ENCODE measurements at places on chromosomes 16 and 17.

GRCh38 chr16:1772362-1772907, at the start of gene EME2:
Gene EME2, plus strand, starts transcription at chr16:1772810. Its CDS starts 418 bp downstream, at chr16:1773228.
- no peak for DNase-seq

DNA sequence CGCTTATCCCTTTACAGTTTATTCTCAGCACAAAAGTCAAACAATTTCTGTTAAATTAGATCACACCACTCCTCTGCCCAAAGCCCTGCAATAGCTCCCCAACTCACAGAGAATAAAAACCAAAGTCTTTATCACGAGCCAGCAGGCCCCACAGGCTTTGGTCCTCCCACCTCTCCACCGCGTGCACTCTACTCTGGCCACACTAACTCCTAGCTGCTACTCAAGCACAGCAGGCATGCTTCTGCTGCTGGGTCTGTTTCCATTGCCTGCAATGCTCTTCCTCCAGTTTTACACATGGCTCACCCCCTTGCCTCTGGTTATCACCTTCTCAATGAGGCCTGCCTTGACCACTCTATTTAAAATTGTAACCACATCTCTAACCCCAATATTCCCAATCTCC, 27.6 kb downstream of the HELZ start:
- no peak for DNase-seq

DNA sequence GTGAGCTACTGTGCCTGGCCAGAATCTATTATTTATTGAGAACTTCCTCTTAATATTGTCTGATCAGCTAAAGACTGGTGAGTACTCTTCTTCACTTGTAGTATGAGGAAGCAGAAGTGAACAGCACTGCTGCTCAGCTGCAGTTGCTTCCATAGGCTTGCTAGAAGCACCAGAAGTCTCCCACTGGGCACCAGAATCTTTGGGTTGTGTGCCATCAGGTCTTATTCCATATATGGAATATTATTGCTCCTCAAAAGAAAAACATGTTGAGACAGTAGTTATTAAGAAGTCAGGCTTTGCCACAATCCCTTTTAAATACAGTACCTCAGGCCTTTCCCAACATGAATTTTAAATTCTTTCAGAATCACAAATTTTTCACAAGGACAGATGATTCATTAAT, 17.2 kb downstream of the SNTB2 start:
- DNase-seq: no peak

DNA sequence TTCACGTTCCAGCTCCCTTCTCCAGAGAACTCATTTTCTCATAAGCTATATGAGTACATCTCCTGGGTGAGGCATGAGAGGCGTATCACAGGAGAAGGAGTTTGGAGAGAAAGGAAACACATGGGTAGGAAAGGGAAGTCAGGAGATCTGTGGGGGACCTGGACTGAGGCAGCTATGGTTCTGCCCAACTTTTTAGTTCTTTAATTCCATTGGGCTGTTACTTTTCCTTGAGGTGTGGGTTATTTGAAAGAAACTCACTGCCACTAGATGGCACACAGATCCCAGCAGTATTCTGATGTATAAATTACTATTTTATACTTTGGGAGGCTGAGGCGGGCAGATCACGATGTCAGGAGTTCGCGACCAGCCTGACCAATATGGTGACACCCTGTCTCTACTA, 63.6 kb downstream of the NUP93 start:
- DNase-seq: no peak

- DNase-seq: no peak
These were observed 144.7 kb downstream of the PRKCA start for GRCh38 chr17:66447159-66447558.

DNA sequence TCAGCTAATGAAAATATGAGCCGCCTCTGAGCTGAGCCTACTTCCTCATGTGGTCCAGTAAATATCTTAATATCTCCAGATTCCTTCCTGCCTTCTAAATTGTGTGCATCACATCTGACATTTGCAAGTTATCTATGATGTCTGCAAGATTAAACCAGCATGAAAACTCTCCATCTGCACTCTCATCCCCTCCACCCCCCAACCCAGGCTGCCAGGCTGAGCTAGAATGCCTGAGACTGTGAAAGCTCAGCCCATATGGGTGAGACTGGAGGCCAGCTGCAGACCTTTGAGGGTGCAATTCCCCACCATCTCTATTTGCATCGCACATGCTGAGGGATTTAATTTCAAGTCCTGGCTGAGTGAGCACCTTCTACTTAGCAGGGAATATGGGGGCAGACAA, 82.8 kb downstream of the ASIC2 start:
- no peak for DNase-seq

DNA sequence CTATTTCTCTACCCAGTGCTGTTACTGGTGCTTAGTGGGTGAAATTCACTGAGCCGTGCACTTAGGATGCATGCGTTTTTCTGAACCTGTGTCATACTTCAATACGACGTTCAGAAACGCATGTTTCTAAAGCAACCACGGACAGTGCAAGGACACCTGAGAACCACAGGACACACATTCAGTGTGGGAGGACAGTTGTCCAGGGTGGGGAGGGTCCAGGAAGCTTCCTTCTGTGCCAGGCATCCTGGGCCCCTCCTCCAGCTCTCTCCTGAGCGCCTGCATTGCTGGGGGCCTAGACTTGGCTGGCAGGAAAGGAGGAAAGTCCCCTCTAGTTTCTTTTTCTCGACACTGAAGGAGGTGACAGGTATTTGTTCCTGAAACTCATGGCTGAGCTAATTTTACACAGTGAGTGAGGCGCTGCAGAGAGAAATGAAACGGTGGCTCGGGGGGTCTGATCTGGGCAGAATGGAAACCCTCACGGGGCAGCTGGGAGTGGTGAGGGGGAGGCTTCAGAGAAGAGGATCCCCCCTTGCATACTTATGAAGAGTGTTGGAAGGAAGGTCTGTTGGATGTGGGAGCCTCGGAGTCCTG, 89.9 kb downstream of the IRF8 start:
- DNase-seq: no peak
